ENCODE measurements at places on chromosomes 3 and 15. TPM values are rescaled to one million over a fixed set of nuclear protein-coding genes. Genes with fewer than 3 reads are reported as not detected.
A peak's percentile ranks its signal among the peaks of the same experiment; 100 is the strongest.

- no peak for DNase-seq
Observed at GRCh38 chr15:64774037-64774628, 1.3 kb downstream of the RBPMS2 start.

DNA sequence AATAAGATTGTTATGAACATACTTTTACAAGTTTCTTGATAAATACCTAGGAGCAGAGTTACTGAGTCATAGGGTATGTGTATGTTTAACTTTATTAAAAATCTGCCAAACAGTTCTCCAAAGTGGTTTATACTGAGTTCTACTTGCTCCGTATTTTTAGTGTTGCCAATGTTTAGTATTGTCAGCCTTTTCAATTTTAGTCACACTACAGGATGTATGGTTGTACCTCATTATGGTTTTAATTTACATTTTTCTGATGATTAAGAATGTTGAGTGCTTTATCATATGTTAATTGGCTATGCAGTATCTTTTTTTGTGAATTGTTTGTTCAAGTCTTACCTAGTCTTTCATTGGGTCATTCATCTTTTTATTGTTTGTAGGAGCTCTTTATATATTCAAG lies 4.3 kb downstream of the TMOD3 start:
- no peak for DNase-seq

DNA sequence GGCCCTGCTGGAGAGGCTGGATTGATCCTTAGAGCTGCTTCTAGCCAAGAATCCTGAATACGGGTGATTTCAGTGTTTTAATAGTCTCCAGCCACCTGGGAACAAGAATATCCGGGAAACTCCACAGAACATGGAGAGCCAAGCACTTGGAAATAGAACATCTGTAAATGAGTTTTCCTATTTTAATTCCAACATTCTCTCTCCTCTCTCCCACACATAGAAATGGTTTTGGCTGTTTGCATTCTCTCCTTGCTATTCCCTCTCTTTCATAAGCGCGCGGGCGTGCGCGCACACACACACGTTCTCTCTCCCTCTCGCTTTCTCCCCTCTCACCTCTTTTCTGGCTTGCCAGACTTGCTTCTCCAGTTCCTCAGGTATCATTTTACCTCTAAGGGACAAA lies 50.6 kb downstream of the GADL1 start:
- DNase-seq: no peak

DNA sequence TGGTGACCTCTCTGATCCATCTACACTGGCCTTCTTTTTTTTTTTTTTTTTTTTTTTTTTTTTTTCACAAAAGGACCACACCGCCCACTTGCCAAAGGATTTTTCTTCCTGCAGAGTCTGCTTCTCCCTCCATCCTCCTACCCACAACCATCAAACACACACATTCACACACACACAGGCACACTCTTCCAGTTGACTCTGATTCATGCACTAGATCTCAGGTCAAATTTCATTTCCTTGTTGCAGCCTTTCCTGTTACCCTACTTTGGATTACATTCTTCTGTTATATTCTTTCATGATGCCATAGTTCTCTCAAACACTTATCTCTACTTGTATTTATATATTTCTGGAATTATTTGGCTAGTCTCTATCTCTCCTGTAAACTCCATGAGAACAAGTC lies 133.9 kb downstream of the STAC start:
- DNase-seq: peak; percentile 32

- DNase-seq: no peak
Observed at GRCh38 chr15:85131915-85132314, 150.3 kb downstream of the PDE8A start.

GRCh38 chr3:52218454-52218853 lies 7.0 kb downstream of the TLR9 start:
- no peak for DNase-seq

- no peak for DNase-seq
Observed at GRCh38 chr3:95899911-95900310, 914.5 kb upstream of the EPHA6 start.

GRCh38 chr3:67635257-67635656 lies 19.2 kb downstream of the SUCLG2 start:
- no peak for DNase-seq

DNA sequence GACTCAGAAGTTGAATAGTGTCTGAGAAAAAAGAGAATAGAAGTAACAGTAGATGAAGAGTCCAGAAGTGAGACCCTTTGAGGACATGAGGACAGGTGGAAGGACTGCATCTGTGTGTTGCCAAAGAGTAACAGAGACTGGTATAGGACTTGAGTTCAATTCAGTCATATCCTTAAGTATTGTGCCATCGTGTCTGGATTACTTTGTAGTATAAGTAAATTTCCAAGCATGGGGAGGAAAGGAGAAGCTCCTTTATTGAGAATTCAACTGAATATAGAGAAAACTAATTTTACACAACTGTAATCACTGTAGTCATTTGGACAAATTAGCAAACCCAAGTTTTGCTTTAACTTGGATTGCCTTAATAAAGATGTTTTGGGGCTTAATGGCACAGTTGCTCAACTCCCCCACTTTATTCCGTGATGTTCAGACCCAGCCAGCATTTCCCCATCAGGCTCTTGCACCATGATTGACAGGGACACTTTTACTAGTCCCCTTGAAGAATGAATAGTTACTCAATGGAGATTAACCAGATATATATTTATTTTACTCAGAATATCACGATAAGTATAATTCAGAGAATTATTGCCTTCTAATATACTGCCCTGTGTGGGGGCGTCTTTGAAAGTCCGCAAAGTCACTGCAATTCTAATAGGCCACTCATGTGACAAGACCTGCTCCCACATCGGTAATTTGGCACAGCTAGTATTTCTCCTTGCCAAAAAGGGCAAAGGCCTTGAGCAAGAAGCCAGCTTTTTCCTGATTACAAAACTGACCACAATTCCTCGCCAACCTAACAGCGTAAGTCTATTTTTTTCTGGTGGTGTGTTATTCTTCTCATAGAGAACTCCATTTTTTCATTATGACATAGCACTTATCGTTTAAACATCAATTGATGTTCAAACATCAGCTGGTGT lies 61.3 kb downstream of the PPARG start:
- DNase-seq: peak; percentile 18

DNA sequence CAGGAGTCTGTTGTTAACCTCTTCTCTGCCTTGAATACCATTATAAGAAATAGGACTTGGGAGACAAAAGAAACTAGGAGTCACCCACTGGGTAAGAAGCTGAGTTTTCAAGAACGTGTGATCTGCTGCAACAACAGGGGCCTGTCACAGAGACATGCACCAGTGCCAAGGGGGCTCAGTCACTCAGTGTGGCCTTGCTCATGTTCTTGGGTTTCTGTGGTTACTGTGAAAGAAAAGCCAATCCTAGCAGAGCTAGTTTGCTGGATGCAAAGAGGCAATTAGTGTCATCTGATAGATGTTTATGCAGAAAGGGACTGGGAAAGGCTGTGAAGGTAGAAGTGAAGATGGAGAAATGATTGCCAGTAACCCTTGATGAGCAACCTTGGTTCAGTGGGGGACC lies 126.3 kb downstream of the IQCH start:
- no peak for DNase-seq

GRCh38 chr3:28139967-28140634 lies 101.3 kb upstream of the CMC1 start:
- DNase-seq: no peak

DNA sequence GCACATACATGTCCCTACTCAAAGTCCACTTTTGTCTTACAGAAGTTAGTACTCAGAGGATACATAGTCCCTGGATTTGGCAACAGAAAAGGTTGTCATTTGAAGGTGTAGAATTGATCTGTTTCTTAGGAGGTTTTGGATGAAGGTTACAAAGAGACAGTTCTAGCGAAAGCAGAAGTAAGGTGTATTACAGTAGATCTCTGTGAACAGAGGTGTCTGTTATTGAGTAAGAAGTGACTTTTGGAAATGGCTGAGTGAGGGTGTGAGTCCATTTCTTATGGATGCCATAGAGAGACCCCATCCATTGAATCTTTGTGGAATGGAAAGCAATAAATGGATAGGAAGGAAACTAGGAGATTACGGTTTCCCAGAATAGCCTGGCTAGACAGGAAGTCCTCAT lies 5.6 kb downstream of the ZNF662 start:
- DNase-seq: no peak

GRCh38 chr3:134650431-134651346 lies at the start of gene KY:
TSS of gene KY (minus strand) at chr3:134651022. CDS start at chr3:134650960, 62 bp downstream.
- DNase-seq: peak; percentile 67

DNA sequence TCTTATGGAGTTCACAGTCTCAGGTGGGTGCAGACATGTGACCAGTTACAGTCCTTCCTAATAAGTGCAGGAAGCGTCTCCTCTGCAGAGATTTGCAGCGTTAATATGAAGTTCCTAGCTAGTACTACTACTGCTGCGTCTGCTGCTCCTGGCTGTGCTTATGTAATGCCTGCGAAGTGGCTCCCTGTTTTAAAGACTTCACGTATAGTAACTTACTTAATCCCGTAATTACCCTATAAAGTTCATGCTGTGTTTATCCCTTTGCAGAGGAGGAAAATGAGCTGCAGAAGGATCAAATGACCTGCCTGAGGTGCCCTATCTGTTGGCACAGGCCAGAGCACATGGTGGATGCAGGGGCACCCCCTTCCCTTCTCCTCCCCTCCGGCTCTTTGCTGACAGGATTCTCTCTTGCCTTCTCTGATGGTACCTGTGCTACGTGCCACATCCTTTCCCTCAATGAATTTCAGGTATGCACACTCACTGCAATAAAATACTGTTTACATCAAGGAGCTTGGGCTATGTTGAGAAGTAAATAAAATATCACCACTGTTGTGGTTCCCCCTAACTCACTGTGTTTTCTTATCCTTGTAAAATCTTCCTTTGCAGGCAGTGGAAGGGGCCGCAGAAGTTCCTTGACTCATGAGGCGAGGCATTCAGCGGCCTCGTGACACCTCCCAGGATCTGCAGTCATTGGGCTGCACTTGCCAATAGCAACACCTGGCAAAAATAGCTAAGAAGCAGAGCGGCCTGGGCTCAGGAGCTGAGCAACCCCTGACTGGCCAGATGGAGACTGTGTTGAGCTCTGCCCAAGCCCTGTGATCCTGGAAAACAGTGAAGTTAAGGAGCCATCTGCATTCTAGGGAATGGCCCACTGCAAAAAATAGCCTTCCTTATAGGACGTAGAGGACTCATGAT lies 188.9 kb upstream of the ATP10A start:
- no peak for DNase-seq

- DNase-seq: no peak
Observed at GRCh38 chr3:74693251-74693650, 78.8 kb upstream of the CNTN3 start.

Gene GRAMD1C
- 6.3 TPM for total RNA-seq

Gene UQCRC1
- total RNA-seq: 207 TPM

Gene GOLGA6B
- total RNA-seq: 0.61 TPM

Gene P2RY13
- total RNA-seq: not detected

Gene LINGO1
- not detected for total RNA-seq

Gene SIDT1
- 0.87 TPM for total RNA-seq

Measured in Calu3 (cell line).